ENCODE measurements at places on chromosomes 16 and 17.

- peak; percentile 24 for DNase-seq
Observed at GRCh38 chr16:19542138-19542821, 13.2 kb upstream of the VPS35L start.

GRCh38 chr16:22424161-22424937 lies 49.9 kb upstream of the CDR2 start:
- DNase-seq = no peak

GRCh38 chr17:69333561-69333960 lies 6.6 kb upstream of the ABCA5 start:
- no peak for DNase-seq

DNA sequence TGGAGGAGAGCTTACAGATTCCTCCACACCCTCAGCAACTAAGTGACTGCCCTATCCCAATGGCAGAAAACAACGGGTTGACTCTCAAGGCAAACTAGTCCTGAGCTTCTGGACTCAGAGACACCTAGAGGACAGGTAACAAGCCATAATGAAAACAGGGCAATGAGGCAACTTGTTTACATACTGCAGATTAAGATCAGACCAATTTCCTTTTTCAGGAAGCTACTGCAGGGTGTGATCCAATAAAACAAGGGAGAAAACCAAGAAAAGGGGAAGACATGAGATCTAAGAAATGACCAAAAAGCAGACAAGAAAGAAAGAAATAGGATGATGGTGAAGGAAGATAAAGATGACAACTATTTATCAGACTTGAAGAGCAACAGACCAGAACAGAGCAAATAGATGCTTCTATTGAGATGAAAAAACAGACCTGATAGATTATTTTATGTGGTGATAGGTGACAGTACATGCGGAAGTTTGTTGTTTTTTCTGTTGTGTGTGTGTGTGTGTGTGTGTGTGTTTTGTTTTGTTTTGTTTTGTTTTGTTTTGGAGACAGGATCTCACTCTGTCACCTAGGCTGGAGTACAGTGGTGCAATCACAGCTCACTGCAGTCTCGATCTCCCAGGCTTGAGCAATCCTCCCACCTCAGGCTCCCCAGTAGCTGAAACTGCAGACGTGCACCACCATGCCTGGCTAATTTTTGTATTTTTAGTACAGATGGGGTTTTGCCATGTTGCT lies 120.7 kb downstream of the GAS7 start:
- no peak for DNase-seq

DNA sequence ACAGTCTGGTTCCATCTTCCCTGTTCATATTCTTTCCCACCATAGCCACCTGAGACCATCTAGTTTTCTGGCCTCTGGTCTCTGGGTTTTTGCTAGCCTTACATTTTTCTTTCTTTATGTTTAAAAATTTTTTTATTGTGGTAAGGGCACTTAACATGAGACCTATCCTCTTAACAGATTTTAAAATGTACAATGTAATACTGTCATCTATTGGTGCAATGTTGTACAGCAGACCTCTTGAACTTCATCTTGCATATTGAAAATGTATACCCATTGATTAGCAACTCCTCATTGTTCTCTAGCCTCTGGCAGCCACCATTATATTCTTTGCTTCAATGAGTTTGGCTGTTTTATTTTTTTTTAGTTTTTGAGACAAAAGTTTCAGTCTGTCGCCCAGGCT lies 39.2 kb downstream of the ITGAM start:
- no peak for DNase-seq

GRCh38 chr16:53775106-53775820 lies 71.3 kb downstream of the FTO start:
- no peak for DNase-seq

- no peak for DNase-seq
Observed at GRCh38 chr17:45298546-45299285, 18.1 kb downstream of the MAP3K14 start.

DNA sequence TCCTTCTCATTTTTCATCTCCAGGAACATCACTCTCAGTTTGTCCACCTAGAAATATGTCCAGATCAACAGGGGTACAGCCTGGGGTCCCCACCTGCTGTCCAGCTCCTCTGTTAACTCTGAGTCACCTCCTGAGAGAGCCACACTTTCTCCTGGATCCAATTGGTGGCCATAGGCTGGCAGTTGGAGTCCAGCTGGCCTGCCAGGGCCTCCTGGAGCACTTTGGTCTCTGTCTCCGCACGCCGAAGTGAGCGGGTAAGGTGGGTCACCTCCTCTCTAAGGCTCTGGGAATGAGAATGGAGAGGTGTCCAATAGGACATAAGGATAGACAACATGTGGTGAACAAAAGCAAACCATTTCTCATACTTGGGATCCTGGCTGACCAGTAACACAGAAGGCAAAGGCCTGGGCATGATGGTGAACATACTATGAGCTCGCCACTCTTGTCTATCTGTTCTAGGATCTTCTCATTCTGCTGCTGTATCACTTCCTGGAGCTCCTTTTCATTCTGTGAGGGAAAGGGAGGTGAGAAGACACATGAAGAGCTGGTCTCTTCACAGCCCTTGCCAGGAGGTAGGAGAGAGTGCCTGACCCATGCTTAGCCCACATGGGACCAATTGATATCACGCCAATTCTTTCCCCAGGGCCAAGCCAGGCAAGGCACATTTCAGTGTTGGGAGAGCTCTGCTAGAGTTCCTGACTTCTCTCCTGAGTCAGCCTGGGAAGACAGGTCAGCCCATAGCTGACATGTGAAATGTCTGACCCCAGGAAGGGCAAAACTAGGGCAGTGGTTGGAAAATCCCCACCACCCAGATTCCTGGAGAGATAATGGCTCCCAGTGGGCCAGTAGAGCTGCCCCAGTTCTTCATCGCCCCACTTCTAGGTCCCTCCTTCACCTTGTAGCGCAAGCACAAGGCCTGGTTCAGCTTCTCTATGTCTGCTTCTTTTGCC lies 1.8 kb upstream of the ALDOC start:
- no peak for DNase-seq

DNA sequence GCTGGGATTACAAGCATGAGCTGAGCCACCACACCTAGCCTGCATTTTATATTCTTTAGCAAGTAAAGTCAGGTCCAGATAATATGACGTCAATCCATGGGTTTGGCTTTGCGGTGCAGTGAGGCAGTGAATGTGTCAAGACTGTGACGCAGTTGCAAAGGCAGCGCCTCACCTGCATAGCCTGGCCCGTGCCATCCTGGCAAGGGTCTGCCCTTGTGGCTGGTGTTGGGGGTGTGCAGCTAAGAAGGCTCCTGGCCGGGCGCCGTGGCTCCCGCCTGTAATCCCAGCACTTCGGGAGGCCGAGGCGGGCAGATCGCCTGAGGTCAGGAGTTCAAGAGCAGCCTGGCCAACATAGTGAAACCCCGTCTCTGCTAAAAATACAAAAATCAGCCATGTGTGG lies 7.0 kb downstream of the PDF start:
- no peak for DNase-seq

GRCh38 chr17:22310717-22311686 lies 618.7 kb downstream of the KCNJ18 start:
- no peak for DNase-seq

GRCh38 chr17:37698132-37698910 lies 46.5 kb downstream of the HNF1B start:
- DNase-seq = no peak

- DNase-seq = no peak
Observed at GRCh38 chr17:42475121-42475520, 16.4 kb downstream of the ATP6V0A1 start.

GRCh38 chr17:69058165-69058564 lies 2.6 kb downstream of the ABCA9 start:
- DNase-seq = no peak

GRCh38 chr16:9499941-9500593 lies 408.6 kb downstream of the HAPSTR1 start:
- no peak for DNase-seq

DNA sequence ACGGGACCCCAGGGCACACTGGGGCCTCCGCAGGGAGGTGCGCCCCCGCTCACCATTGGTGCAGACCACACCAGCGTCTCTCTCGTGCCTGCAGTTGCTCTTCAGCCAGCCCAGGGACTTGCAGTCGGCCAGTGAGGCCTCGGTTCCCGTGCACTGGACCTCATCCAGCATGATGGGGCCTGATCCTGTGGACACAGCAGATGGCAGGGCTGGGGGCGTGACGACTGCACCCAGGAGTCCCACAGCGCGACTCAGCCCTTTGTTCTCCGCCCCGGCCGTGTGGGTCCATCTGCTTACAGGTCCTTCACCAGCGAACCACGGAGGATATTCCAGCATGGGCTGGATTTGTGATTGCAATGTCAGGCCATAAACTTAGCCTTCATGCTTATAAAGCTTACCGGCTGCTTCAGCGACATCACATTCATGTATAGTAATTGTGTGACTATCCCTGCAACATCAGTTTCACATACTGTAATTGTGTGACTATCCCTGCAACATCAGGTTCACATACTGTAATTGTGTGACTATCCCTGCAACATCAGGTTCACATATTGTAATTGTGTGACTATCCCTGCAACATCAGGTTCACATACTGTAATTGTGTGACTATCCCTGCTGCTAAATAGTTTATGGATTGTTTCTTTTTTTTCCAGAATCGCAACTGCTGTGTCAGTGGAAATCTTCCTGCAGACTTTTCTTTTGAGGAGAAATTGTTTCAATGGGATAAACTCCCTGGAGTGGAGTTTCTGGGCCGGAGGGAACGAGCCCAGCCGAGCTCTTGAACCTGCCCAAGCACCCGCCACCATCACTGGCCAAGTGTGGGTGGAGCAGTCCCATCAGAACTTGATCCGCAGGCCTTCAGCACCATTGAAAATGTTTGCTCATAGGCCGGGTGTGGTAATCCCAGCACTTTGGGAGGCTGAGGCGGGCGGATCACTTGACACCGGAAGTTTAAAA lies 4.8 kb downstream of the LGALS3BP start:
- DNase-seq = peak; percentile 75

DNA sequence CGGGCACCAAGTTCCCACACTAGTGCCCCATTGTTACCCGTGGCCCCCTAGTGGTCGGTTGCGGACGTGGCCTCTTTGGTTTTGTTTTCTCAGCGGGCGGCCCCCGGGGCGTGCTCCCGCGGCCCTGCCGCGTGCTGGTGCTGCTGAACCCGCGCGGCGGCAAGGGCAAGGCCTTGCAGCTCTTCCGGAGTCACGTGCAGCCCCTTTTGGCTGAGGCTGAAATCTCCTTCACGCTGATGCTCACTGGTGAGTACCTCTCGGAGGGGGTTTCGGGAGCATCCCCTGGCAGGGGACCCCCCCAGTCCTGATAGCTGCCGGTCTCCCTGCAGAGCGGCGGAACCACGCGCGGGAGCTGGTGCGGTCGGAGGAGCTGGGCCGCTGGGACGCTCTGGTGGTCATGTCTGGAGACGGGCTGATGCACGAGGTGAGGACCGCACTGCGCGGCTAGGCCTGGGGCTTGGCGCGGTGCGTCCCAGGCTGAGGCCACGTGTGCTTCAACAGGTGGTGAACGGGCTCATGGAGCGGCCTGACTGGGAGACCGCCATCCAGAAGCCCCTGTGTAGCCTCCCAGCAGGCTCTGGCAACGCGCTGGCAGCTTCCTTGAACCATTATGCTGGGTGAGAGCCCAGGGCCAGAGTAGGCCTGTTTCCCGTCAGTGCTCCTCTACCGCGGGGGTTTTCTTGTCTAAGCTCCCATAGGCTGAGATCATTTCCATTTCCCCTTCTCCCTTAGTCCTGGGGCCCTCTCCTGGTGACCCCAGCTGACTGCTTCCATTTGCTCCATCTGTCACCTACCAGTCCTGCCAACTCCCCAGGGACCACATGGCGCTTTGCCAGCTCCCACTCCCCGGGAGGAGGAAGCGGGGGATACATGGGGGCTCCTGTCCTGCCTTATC lies 1.7 kb downstream of the SPHK1 start:
- DNase-seq = peak; percentile 89

- DNase-seq = peak; percentile 94
Observed at GRCh38 chr17:34382621-34383124, 19.6 kb upstream of the CCL1 start.

DNA sequence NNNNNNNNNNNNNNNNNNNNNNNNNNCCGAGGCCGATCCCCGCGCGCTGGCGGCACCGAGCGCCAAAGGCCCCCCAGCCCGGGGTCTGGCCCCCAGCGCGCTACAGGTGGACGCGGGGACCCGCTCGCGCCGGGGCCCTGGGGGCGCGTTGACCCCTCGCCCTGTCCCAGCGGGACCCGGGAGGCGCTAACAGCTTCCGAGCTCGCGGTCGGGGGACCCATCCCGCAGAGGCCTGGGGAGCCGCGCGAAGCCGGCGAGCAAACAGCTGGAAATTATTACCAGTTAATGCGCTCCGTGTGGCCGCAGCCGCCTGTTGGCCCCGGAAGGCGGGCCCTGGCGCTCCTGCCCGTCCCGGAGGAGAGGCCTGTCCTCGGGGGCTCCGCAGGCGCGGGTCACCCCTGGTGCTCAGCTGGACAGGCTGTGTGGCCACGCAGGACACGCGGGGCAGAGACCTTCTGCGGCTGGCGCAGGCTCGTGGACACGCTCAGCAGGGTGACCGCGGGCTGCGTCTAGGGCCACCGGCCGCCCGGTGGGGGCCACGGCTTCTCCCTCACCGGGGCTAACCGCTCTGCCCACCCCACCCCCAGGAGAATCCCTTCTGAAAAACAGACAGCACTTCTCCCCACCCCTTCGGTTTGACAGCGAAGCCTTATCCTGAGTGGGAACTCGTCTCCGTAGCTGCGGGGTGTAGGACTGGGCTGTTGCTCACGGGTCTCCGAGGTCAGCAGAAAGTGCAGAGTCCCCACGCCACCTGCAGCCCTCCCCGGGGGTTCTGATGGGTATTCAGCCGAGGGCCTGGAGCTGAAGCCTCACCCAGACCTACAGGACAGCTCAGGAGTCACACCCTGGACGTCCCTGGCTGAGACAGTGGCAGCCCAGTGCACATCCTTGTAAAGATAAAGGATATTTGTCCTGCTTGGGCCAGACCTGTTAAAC lies 138.7 kb upstream of the RPH3AL start:
- DNase-seq = peak; percentile 51

GRCh38 chr16:9099131-9099625 lies 7.7 kb downstream of the HAPSTR1 start:
- no peak for DNase-seq

- DNase-seq = peak; percentile 76
Observed at GRCh38 chr17:18141210-18141803, 32.8 kb downstream of the MYO15A start.

DNA sequence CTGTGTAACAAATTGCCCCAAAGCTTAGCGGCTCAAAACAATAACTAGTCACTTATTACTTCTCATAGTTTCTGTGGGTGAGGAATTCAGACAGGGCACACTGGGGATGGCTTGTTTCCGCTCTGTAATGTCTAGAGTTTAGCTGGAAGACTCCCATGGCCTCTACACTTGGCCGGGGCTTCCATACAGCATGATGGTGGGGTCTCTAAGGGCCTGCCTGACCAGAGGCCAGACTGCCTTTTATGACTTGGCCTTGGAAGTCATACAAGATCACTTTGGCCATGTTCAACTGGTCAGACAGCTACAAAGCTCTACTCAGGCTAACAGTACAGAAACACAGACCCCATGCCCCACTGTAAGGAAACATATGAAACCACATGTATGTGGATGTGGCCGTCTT lies 8.2 kb downstream of the GLP2R start:
- DNase-seq = no peak

DNA sequence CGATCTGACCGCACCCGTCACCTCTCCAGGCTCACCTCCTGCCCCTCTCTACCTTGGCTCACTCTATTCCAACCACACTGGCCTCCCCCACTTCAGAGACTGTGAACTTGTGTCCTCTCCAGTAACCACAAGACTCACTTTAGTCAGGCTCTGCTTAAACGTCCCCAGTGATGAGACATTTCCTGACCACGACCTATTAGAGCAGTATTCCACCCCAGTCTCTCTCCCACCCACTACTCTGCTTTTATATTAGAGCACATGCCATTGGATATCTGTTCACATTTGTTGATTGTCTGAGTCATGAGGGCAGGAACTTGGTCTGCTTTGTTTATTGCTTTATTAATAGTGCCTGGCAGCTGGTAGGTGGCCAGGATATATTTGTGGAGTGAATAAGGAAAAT lies 20.1 kb downstream of the COX11 start:
- DNase-seq = peak; percentile 73

GRCh38 chr17:55990332-55991006 lies 162.8 kb upstream of the ANKFN1 start:
- DNase-seq = no peak

All from dermis blood vessel endothelial cell (primary cell).